Transverse colon (tissue), 4 donors: ENCODE measurements at places on chromosomes 5 and 9. TPM values are rescaled to one million over a fixed set of nuclear protein-coding genes. Genes with fewer than 3 reads are reported as not detected.

SPINK5 gene
- 7.1 TPM for total RNA-seq

DMRTA1 gene
- total RNA-seq: 1.4 TPM

NMUR2 gene
- total RNA-seq: not detected

TAF11L5 gene
- not detected for total RNA-seq

KCNV2 gene
- total RNA-seq: not detected
